ENCODE measurements at places on chromosomes 2 and 18.

GRCh38 chr2:132766573-132766972 lies 96.6 kb upstream of the LYPD1 start:
- peak; percentile 54 for DNase-seq

GRCh38 chr2:73701968-73702665 lies 35.0 kb downstream of the TPRKB start:
- no peak for DNase-seq

GRCh38 chr18:46341986-46342525 lies 237.9 kb downstream of the HAUS1 start:
- DNase-seq: no peak

DNA sequence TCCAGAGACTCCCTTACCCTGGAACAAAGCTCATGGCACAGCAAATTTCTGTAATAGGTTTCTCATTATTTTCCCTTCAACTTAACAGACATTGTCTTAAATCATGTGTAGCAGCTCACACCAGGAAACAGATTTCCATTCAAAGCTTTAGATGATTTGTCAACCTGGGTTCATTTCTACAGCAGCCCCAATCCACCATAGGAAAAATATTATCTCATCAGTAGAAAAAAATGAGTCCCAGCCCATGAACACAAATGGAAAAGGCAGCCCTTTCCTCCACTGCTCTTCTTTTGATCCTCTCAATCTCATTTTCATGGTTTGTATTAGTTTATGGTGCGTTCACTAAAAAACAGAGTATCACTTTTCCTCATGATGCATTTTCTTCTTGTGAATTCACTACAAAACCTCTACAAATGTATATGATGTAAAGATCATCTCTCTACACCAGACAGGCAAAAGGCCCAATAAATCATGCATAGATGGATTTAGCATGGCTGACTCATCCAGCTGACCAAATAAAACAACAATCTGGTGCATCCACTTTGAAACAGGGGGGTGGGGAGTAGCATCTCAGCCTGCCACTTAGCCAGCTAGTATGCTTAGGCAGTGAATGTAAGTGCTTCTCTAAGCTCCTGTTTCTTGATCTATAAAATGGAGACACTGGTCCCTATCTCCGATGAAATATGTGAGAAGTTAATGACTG lies 78.6 kb downstream of the SATB2 start:
- DNase-seq: peak; percentile 67

DNA sequence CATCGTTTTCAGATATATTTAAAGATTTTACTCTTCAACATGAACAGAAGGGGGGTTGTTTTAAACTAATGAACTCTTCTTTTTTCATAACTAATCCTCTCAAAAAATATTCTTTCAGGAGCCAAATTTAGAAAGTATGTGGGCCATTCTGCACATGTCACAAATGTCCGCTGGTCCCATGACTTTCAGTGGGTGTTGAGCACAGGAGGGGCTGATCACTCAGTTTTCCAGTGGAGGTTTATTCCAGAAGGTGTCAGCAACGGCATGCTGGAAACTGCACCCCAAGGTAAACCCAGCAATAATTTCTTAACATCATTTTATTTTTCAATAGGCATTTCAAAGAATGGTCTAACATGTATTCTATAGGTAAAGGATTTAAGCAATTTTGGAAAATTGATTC lies 136.0 kb downstream of the EML6 start:
- no peak for DNase-seq

DNA sequence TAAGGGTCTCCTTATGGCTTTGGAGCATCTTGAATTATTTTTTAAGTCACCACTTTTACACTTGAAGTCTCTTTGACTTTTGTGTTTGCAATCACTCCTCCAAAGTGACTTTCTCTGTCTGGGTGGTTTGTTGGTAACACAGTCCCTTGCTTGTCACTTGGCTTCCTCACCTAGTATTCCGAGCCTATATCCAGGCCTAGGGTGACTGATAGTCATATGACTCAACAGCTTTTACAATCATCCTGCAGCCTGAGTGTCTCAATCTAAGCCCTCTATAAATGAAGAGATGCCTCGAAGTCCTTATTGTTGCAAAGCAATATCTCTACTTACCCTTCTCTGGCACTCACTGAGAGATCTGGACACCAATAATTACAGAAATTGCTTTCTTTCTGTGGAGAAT lies 53.9 kb upstream of the SETBP1 start:
- no peak for DNase-seq

DNA sequence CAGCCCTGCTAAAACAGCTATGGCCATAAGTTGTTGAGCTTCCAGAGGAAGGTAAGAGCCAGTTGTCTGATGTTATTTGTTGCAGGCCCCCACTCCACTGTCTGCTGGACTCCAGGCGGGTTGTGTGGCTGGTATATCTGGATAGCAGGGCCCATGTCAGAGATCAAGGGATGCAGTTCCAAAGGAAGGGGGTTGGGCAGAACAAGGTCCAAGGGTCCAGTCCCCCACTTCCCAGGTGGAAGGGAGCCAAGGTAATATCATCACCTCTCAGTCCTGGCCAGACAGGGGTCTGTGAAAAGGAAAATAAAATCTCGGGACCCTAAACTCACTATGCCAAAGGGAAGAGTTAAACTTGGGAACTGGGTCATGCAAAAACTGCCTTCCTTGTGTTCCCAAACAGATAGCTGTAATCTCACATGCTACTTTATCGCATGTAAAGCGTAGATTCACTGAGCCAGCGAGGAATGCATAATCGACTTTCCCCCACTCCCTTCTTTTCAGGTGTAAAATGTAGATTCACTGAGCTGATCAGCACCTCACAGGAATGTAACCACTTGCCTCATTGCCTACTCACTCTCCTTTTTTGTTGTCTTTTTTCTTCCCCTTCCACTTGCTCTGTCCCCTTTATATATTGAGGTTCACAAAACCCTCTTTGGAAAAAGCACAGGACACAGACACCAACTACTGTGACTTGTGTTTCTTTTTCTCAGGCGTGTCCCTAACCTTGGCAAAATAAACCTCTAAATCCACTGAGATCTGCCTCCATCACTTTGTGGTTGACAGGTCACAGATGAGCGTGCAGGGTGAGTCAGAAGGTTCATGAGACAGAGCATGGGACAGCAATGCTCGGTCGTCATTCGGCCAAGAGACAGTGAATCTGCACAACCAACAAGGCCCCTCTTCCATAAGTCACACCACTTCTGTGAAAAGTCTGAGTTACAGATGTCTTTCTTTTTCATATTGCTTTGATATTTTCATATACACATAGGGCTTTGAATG lies 255.3 kb upstream of the SIX2 start:
- no peak for DNase-seq

DNA sequence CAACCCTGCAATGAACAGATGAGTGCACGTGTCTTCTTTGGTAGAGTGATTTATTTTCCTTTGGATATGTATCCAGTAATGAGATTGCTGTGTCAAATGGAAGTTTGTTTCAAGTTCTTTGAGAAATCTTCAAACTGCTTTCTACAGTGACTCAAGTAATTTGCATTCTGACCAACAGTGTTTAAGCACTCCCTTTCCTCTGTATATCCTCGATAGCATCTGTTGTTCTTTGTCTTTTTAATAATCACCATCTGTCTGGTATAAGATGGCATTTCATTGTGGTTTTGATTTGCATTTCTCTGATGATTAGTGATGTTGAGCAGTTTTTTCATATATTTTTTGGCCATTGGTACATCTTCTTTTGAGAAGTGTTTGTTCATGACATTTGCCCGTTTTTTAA lies 1608.3 kb upstream of the ZEB2 start:
- DNase-seq: no peak

DNA sequence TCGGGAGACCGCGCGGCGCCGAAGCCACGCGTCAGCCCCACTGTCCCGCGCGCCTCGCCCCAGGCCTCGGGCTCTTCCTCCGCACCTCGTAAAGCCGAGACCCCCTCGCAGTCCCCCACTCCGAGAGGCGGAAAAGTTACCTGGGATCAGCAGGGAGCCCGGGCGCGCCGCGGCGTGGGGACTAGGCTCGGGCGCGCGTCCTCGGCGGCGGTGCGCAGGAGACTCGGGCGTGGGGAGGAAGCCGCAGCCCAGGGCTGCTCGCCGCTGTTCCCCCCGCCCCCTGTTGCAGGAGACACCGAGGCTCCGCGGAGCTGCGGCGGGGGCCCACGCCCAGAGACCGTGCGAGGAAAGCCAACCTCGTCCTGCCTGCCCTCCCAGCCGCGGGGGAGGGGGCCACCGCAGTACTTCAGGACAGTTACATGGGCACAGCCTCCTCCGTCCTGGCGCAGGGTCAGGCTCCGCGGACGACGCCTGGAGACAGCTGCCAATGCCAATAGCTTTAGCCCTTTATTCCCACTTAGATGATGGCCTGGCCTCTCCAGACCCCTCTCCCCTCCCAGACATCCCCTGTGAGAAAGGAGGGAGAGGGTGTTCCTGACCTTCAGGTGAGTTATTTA lies at the start of gene EPB41L3:
Gene EPB41L3, minus strand, starts transcription at position 225 of the 617 bp plus-strand sequence. CDS start 54,814 bp downstream, outside the sequence.
- DNase-seq: no peak

DNA sequence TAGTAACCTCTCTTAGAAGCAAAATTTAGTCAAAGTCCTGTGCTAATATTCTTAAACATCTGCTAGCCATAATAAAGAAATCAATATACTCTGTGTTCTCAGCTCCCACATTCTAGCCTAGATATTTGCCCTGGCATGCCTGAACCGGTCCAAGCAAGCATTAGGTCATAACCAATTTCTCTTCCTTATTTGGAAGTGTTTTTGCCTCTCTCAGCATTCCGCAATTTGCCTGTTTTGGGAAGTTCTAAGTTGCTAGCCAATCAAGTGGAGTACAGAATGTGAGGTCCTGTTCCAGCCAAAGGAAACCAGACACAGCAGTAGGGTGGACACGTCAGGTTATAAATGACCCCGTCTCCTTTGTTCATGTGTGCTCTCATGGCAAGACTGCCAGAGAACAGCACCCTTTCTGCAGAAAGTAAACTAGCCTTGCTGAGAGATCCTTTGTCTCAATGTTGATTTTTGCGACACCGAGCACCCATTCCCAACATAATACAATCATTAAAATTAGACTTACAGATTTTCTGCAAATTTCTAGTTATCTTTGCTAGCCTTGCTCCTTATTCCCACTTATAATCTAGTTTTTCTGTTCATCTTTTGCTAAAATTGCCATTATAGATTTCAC lies 13.0 kb upstream of the SULT1C4 start:
- no peak for DNase-seq

GRCh38 chr2:186691231-186691630 lies 2.6 kb upstream of the FAM171B start:
- DNase-seq: no peak

GRCh38 chr2:152542337-152542994 lies 174.8 kb downstream of the PRPF40A start:
- DNase-seq: no peak

DNA sequence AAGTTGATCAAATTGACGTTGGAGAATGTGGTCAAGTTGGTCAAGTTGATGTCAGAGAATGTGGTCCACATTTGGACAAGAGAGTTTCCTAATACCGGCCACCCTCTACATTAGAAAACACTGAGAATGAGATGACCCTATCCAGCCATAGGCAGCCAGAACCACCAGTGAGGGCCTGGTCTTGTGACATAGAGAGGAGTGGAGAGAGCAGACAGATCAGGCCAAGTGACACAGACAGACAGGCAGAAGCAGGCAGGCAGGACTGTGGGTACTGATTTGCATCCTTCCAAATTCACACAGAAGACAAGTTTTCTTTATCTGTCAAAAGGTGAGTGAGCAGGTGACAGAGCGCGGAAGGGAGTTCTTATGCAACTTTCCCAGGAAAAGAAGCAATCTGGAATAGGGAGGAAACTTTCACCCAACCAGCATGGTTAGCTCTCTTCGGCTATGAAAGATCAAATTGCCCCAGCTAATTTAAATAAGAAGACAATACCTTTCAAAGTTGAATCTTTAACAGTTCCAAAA lies 109.1 kb upstream of the PID1 start:
- no peak for DNase-seq

DNA sequence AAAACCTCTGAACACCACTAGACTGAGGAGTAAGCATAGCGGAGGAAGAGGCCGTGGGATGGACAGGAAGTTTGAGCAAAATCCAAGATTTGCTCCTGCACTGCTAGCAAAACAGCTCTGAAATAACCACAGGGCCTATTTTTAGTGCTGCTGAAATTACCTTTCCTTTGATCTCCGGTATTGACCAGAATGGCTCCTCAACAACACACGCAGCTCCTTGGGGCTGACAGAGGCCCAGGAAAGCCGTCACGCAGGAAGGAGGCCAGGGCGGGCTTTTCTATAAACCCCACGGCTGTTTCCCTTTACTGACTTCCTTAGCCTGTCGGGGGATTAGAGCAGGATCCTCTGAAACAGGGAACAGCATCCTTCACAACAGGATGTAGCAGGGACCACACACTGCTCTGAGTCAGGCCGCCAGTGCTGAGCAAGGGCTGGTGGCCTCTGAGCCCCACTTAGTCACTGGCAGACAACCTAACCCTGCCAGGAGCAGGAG lies 80.8 kb upstream of the LCLAT1 start:
- DNase-seq: no peak

DNA sequence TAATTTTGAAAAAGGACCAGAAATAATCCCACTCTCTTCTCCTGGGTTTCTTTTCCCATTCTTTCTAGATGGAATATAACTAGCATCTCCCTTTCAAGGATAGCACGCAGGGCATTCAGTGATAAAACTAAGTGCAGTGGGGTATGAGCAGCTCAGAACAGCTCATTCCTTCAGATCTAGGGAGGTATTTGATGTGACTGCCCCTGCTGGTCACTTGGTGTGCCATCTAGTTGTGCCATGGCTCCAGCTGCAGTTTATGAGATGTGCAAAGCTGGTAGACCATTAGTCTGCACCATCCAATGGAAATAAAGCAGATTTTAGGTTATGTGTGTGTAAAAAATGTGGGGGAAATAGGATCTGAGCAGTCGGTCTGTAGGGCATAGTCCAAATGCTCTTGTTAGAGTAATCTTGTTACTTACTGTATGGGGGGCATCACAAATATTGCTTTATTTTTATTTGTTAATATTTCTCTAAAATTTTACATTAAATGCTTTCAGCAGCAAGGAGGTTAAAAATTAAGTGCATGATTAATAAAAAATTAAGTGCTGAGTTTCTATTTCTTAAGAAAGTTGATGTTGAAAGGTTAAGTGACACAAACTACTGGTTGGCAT lies 38.9 kb downstream of the CTAGE1 start:
- DNase-seq: no peak

DNA sequence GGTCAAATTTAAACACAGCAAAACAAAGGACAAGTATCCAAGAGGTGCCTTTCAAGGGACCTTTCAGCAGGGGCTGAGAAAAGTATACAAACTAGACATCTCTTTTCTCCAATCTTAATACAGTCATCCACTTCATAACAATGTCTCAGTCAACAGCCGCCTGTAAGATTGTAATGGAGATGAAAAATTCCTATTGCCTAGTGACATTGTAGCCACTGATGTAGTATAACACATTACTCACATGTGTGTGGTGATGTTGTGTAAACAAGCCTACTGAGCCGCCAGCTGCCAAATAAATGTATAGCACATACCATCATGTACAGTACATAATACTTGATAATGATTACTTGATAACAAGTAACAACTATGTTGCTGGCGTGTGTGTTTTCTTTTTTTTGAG lies 31.0 kb downstream of the VIT start:
- DNase-seq: no peak

DNA sequence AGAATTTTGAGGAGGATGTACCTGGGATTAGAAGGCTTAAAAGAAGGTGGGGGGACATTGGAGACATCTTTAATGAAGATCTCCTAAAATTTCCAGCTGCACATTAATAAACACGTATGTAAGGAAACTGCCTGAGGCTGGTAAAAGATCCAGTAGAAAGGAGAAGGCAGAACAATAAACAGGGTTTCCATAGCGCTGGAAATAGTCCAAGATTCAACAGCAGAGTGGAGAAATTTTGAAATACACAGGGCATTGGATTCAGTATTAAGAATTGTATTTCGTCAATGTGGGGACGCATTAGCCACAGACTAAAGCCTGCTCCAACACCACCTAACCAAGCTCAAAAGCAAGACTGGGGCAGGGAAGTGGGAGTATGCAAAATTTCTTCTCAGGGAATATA lies 606.9 kb upstream of the NRXN1 start:
- DNase-seq: no peak
